ENCODE measurements at places on chromosomes 7 and 10.

- DNase-seq: peak; percentile 41
These were observed at the start of gene SAMD9L for GRCh38 chr7:93148144-93148543. Gene SAMD9L (minus strand): TSS chr7:93148385. CDS start chr7:93135971, 12,414 bp downstream.

GRCh38 chr10:3412071-3412582, 239.5 kb upstream of the PITRM1 start:
- no peak for DNase-seq

DNA sequence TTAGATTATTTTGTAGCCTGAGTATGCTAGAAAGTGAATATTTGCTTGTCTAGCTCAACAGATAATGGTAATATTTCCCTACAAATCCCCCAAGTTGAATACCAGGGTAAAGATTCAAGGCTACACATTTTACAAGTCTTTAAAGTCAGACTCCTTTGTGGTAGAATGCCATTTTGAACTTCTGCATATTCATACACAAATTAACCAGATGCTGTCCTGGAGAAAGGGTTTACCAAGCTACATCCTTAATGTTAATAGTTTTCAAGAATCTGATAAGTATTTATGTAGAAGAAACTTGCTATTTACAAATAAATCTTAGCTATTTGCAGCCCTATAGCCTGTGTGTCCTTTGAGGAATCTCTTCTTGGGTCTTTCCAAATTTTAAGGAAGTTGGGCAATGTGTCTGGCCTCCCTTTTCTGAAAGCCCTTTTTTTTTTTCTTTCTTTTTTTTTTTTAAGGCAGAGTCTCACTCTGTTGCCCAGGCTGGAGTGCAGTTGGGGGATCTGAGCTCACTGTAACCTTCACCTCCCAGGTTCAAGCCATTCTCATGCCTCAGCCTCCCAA, 82.6 kb downstream of the CPEB3 start:
- no peak for DNase-seq

- DNase-seq: no peak
These were observed 21.6 kb downstream of the CREB3L2 start for GRCh38 chr7:137980308-137980707.

- DNase-seq: no peak
These were observed 201.7 kb downstream of the SKAP2 start for GRCh38 chr7:26662646-26663045.

- DNase-seq: no peak
These were observed 479.7 kb downstream of the DNAJB9 start for GRCh38 chr7:109049366-109049765.

- peak; percentile 65 for DNase-seq
These were observed 25.9 kb downstream of the DGKI start for GRCh38 chr7:137820677-137821420.

- no peak for DNase-seq
These were observed 207.5 kb downstream of the ARHGAP12 start for GRCh38 chr10:31721096-31721495.

DNA sequence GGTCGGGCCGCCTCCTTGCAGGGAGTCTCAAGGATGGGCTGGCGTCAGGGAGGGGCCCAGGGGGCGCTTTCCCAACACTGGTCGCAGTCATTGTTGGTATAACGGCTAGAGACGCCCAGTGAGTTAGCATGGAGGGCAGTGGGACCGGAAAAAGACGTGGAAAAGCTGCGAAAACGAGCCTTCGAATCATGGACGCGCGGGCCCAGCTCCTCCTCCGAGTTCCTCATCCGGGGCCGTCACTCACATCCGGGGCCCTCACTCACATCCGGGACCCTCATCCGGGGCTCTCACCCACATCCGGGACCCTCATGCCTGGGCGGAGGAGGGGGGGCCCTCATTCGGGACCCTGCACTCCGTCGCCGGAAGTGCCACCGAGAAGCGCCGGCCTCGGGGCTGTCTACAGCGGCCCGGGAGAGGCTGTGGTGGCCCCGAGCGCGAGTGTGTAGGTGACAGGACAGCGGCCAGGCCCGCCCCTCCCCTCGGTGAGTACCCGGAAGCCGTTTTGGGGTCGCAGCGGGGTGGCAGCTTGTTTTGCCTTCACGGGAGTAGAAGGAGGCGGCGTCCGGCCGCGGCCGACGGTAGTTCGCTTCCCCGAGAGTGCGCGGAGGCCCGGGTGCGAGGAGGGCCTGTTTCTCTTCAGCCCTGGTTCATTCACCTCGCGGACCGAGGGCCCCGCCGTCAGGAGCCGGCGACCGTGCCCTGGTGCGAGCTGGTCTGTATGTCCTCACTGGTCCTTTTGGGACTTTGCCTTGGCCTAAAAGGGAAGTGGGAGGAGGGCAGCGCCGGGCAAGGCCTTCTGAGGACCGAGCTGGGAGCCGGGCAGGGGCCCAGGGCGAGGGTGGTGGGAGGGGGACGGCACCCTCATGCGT, at the start of gene ZNF655:
TSS of gene ZNF655 (plus strand) at position 337 of the 869 bp plus-strand sequence. CDS start 1,918 bp downstream, outside the sequence.
- peak; percentile 96 for DNase-seq

DNA sequence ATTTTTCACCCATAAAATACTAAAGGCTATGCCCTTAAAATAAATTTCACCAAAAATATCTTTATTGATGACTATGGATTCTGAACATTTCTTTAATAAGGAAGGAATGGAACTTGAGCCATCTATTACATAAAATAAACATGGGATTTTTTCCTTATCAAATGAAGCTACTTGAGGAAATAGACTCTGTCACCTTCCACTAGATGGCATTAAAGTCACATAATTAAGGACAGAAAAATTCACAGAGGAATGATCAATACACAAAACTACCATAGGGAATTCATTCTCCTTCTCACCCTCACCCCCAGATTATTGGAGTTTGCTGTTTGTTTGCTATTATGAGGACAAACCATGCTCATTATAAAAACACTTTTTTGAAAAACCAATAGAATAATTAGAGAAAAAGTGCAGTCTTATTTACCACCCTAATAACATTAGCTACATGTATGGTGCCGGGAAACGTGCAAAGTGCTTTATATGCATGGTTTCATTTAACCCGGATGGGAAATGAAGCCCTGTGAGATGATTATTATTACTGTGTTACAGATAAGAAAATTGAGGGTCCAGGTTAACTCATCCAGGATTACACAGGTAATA, 21.1 kb upstream of the FOXI2 start:
- DNase-seq: peak; percentile 45

GRCh38 chr10:120424198-120424464, 32.9 kb upstream of the PLPP4 start:
- no peak for DNase-seq

DNA sequence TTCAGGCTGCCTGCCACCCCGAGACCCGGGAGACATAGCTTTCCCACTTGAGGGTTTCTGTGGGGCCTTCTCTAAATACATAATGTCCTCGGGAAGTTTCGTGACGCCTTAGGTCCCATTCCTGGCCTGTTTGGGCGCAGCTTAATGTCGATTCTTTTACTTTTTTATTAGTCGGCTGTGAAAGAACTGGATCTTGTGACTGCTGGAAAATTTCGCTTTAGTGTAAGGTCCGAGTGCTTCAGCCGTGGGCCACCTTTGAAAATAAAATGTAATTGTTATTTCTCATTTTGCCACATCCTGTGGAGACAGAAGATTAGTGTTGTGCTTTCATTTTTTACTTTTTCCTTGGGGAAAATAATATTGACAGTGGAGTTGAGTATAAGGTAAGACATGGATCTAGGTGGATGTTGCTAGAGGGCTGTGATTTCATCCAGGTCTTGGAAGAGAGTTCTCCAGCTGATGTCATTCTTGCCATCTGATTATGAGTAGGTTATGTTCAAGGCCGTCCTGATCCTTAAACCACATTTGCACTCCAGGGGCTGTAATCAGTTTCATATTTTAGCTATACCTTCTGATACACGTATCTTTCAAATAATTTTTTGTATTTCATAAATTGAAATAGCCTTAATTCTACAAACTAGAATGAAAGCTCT, 830 bp downstream of the RAB18 start:
- peak; percentile 4 for DNase-seq

GRCh38 chr10:104328896-104329710, 9.2 kb downstream of the ITPRIP start:
- DNase-seq: peak; percentile 59

GRCh38 chr10:109996225-109996624, 11.6 kb upstream of the ADD3 start:
- DNase-seq: no peak

DNA sequence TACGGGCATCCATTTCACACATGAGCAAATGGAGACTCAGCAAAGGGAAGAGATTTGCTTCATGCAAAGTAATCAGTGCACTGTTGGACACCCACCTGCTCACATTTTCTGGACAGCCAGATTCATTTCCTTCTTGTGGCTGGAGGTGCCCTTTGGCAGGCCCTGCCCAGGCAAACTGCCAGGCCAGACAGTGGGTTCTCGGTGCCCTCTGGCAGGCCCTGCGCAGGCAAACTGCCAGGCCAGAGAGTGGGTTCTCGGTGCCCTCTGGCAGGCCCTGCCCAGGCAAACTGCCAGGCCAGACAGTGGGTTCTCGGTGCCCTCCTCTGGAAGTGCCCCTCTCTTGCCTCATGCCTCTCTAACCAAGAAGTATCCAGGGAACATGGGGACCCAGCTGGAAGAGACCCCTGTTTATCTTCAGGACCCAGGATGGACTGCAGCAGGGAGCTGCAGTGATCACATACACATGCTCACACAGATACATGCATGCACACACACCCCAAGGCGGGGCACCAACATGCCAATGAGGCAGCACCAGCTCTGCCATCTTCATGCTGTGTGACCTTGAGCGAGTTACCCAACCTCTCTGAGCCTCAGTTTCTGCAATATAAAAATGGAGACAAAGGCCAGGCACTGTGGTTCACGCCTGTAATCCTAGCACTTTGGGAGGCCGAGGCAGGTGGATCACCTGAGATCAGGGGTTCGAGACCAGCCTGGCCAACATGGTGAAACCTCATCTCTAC, 67.1 kb downstream of the OAT start:
- no peak for DNase-seq

GRCh38 chr10:75544386-75544785, 113.0 kb downstream of the LRMDA start:
- no peak for DNase-seq

DNA sequence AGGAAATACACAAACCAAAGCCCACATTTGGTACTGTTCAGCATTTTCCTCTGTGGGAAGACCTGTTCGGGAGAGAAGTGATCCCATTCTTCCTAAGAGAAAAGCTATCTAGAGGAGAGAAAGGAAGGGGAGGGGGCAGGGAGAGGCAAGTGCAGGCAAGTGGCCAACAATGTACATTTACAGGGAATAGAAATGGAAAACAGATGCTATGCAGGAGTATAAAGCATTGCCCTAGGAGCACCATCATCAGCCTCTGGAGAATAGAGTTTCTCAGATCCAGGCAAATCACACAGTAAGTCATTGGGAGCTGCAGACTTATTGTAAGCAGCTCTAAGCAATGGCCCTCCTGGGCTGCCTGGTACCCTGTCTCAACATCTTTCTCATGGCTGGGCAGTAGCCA, 424.4 kb upstream of the AUTS2 start:
- DNase-seq: no peak

- peak; percentile 97 for DNase-seq
These were observed at the start of gene RGR for GRCh38 chr10:84244651-84245270. Gene RGR (plus strand): TSS chr10:84245053. CDS start chr10:84245091, 38 bp downstream.

DNA sequence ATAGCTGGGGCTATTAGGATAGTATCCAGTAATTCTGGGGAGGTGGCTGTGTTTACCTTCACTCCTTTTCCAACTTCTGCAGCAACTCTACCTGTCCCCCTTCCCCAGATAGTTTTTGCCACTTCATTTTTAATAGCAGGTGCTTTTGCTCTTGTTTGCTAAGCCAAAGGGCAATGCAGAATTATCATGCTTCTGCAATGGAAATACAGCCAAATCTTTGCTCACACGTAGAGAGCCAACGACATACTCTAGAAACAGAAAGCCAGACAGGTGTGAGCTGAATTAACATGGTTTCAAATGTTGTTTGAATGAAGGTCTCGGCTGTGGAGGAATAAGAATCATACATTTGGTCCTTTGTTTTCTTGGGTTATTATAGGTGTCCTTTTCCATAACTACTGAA, 14.4 kb downstream of the PLEKHS1 start:
- no peak for DNase-seq

DNA sequence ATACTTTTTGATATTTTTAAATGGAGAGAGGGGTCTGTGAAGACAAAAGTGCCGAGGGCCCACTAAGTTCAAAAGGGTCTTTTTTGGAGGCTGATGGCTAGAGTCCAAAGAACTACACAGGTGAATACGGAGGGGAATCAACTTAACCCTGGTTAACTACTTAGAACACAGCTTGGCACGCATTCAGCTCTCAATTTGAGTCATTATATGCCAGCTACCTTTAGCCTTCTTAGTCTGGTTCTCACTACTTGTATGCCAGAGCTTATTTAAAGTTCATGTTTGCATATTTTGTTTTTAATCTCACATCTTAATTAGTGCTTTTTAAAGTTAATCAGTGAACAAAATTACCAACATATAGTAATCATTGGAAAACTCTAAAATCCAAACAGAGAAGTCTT, 80.8 kb downstream of the VWDE start:
- DNase-seq: no peak

GRCh38 chr10:13661256-13661655, 74.5 kb downstream of the PRPF18 start:
- no peak for DNase-seq

DNA sequence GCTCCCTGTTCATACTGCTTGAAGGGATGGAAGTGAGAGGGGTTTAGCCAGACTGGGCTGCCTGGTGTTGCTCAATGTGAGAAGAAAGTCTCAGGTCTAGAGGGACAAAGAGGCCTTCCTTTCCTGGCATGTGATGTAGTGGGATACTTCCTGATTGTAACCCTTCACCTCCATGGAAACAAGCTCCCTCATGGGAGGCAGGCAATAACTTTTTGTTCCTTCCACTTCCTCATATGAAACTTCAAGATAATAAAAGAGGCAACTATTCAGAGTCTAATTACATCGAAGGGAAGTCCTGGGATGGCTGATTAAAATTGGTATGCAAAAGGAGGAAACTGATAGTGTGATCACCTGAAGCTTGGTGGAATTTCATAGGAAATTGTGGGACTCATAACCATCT, 84.1 kb upstream of the ETV1 start:
- peak; percentile 49 for DNase-seq

Data from SK-MEL-5 (cell line).